ENCODE measurements at places on chromosomes 7 and 10.

DNA sequence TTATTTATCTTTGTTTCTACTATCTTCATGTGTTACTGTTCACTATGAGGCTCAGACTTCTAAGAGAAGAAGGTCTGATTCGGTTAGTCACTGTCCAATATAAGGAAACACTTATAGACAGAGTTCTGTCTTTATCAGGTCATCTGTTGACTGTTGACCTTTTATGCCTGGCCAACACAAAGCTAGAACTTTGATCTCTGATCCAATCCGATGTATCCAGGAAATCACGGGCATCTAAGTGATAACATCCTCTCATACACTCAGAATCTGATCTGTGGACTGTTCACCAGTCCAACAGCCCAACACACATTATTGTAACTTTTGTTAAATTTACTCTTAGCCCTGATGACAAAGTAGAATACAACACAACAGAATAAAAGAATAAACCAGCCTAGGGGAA is 114.6 kb downstream of the SRI start:
- DNase-seq: no peak

- no peak for DNase-seq
Measured at GRCh38 chr10:20890491-20891337, 6.4 kb downstream of the NEBL start.

GRCh38 chr7:55533050-55533728 is 39.1 kb downstream of the VOPP1 start:
- DNase-seq: no peak

- DNase-seq: no peak
Measured at GRCh38 chr10:42996588-42996987, 80.3 kb upstream of the RET start.

DNA sequence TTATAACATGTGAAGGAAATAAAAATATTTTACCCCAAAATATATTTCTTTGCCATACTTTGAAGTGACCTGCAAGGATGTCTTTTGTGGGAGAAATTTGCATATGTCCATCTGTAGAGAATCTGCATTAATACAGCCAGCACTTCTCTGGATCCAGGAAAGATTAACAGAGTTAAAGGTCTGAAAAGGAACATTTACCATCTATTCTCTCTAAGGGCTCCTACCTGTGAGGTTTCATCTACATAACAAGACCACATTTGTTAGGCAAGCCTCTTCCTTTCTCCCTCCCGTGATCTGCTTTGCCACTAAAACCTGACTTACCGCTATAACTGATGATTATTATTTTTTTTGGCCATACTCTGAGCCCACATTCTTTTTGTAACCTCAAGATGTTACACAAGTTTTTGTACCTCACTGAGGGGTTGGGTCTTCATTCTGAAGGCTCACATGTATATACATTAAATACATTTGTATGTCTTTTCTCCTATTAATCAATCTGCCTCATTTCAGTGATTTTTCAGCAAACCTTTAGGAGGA is 129.4 kb downstream of the AKR1D1 start:
- DNase-seq: no peak

DNA sequence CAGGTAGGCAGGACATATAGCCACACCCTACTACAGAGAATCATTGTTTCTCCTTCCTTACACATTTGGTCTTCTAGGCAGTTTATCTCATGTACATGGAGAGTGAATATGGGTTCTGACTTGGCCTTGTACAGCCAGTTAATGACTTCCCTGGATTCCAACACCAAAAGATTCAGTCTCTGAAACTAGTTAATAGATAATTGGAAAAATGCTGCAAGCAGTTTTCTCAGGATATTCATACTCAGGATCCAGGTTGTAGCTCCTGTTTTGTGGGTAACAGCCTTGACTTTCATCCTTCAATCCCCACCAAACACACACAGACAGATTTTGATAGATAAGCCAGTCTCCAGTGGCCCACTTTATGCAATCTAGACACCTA is 690.2 kb downstream of the NRG3 start:
- DNase-seq: no peak

GRCh38 chr10:19626156-19626555 is 190.1 kb upstream of the PLXDC2 start:
- DNase-seq: no peak

GRCh38 chr10:131638049-131638879 is 262.5 kb upstream of the PPP2R2D start:
- no peak for DNase-seq

DNA sequence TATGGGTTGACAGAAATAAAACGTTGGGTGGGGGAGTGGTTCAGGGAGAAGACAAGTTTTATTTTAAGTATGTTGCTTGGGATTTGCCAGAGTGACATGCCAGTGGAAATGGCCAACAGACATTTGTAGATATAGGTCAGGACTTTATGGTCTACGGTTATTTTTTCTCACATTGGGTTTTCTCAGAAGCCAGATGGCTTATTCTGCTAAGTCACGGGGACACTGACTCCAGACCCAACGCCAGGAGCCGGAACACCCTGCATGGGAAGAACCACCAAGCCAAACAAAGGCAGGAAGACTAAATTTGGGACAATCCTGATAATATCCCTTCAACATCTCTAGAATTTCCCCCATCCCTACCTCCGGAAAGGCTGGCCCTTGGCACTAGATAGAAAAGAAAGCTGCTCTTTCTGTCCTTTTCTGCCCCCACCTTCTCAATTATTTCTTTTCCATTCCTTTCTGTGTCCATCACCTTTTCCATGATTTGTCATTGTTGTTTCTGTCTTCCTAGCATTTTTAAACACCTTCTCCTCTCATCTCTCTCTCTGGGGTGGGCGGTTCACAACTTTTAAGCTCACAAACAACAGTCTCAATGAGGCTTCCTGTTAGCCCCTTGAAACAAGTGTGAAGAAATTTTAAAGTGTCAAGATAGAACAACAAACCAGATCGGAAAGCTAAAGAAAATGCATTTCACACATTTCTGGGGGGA is 44.7 kb downstream of the TBXAS1 start:
- DNase-seq: no peak

DNA sequence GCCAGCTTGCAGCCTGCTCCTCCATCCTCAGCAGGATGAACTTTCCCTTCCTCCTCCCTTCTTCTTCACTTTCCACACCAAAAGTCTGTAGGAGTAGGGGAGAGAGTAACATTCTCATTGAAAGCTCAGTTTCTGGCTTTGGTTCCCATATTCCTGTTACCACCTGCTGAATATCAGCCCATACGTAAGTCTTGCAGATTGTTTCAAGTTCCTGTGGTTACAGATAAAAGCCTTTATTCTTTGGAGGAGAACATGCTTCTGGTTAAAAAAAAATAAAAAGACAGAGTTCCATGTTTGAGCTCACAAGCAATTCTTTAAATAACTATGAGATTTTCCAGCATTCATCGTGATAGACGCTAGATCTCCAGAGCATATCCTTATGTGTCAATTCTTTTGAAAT is 637.3 kb downstream of the SUGCT start:
- DNase-seq: no peak

Data from hematopoietic multipotent progenitor cell treated with erythropoietin and hydrocortisone succinate and interleukin-3 and kit ligand, for 17 days (in vitro differentiated cells).